ENCODE measurements at places on chromosomes 1 and 21.

DNA sequence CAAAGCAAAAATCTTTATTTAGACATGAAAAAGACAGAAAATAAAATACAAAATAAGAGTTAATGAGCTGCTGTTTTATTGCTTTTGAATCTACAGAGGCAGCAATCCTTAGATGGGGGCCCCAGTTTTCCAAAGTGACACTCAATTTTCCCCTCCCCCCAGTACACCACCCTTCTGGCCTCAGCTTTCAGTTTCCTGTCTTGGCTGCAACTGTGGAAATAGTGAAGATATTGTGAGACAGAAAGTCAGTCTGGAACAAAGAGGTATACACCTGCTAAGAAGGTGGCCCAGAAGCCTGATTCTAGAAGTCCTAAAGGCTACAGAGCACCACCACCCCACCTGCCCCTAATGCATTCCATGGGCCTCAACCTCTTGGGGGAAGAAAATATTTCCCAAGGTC is 1.1 kb upstream of the MTMR11 start:
- DNase-seq = peak; percentile 24

DNA sequence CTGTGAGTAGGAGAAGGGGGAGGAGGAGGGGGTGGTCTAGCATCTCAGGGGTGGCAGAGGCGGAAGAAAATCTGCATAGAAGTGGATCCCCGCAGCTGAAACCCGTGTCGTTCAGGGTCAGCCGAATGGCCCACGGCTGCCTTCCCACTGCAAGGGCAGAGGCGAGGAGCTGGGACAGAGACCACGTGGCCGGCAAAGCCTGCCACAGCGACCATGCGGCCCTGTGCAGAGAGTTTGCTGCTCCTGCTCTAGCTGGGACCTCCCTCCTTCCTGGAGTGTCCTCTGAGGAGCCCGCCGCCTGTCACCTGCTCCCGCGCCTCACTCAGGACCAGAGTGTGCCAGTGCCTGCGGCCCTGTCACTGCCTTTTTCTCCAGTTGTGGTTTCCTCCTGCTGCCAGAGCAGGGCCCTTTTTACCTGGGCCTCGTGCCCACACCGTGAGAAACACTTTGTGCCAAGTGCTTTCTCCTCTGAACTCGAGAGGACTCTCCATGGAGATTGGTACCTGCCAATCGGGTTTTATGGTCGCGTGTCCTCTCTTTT is 5.4 kb upstream of the TRPM2 start:
- no peak for DNase-seq

- DNase-seq = no peak
Observed at GRCh38 chr1:83698644-83699043, 300.3 kb downstream of the TTLL7 start.

DNA sequence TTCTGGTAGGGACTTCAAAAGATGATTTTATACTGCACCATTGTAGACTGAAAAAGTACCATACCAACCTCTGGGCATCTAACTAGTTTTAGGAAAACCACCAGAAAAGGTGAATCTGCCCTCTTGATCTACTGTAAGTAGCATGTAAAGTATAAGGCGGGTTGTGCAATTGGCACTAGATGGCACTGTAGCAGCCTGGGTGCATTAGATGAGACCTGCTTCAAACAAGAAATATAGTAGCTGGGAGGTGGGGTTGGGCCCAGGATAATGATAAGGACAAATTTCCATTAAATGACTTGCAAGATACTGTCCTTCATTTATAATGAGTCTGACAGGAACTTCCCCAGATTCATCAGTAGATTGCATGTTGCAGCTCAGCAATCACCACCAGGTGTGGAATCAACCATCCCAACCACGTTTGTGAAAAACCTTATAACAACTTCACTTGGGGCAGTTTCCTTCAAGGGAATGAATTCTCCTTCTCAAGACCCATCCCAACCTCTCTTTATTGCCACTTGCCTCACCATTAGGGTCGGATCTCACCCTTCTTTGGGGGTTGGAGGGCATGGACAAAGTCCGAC is 37.3 kb upstream of the IL10 start:
- no peak for DNase-seq

DNA sequence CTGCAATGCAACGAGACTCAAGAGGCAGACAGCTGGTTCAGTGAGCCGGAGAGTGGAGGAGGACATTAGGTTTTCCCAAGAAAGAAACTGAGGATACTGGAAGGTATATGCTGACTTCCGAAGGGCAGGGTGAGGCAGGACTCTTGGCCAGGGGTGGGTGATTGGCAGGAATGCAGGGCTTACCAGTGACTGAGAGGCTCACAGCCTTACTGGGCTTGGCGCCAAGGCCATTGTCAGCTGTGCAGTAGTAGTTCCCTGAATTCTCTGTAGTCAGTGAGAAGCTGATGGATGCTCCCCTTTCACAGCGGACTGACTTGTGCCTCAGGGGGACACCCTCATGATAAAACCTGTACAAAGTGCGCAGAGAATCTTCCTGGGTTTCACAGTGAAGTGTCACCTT is 9.6 kb downstream of the FCRL5 start:
- DNase-seq = no peak

- peak; percentile 29 for DNase-seq
Observed at GRCh38 chr1:147598621-147599361, 57.5 kb downstream of the BCL9 start.

DNA sequence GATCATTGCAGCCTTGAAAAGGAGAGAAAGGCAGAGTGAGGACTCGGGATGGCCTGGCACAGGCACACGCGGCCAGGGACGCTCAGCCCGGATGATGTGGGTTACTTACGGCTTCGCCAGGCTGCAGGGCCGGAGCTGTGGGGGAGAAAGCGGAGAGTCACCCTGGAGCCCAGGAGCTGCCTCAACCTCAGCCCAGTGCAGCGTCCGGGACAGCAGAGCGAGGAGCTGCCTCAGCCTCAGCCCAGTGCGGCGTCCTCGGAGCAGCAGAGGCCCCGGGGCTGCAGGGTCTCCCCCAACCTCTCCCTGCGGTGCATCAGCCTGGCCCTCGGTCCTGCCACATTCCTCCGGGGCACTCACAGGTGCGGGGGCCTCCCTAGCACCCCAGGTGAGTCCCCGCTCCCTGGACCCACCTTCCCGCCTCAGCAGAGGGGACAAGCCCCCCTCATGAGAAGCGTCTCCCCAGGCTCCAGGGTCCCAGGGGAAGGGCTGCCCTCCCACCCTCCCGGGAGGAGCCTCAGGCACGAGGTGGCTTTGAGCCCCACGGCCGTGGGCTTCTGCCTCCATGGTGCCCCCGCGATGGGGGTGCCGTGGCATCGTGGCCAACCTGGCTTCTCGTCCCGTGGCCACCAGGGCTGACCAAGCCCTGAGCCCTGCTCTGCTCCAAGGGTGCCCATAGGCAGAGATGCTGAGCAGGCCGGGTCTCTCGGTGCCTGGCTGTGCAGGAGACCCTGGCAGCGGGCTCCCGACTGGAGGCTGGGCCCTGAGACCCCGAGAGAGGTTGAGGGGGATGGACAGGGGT is 10.5 kb upstream of the RNF223 start:
- DNase-seq = no peak

DNA sequence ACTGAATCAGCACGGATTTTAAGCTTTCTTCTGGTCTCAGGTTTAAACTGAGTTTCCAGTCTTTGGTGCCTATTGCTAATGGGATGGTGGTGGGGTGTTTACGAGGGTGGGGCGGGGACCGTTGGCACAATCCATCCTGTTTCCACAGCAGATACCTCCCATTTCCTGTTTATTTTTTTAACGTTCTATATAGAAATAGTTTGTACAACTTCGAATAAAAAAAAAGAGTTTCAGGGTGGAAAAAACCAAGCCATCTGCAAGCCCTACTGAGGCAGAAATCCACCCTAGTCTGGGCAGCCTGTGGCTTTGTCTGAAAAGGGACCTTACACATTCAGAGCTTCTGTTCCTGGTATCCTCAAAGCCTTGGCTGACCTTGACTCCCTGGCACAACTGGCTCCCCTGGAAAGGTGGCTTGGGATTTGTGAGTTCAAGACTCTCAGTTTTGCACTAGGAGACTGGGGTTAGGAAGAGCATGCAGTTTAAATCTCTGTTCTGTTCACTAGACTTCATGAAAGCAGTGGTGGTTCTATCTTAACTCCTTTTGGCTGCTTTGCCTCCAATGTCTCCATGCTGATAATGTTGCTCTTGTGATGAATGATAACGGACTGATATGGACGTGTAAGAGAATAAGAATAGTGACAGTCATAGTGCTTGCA is 46.7 kb downstream of the VANGL2 start:
- peak; percentile 5 for DNase-seq

DNA sequence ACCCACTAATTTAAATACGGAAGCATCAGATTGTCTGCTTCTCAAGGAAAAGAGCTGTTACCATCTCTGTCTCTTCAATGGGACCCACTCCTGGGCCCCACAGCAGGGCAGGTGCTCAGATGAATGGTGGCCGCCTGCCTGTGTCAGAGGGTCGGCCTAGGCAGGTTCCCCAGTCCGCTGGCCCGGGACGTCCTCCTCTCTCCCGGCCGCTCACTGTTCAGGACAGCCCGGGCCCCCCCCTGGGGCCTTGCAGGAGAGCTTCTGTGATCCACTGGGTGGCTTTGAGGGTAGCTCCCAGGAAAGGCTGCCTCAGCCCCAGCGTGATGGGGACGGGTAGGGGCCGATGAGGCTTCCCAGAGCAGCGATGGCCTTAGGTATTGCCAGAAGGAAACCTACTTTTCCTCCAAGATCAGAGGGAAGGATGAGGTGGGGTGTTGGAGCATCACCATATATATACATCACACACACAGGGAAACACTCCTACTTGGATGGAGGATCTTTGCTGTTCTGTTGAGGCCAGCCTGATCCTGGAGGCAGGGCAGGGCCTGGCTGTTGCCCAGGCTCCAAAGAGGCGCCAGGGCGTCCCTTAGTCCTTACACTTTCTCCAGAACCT is 231.3 kb downstream of the SDCCAG8 start:
- DNase-seq = no peak

- DNase-seq = no peak
Observed at GRCh38 chr1:57468641-57469523, 45.0 kb upstream of the DAB1 start.

GRCh38 chr1:240287722-240288121 is 196.0 kb downstream of the FMN2 start:
- no peak for DNase-seq

GRCh38 chr21:20253261-20253660 is 744.9 kb upstream of the NCAM2 start:
- DNase-seq = no peak

DNA sequence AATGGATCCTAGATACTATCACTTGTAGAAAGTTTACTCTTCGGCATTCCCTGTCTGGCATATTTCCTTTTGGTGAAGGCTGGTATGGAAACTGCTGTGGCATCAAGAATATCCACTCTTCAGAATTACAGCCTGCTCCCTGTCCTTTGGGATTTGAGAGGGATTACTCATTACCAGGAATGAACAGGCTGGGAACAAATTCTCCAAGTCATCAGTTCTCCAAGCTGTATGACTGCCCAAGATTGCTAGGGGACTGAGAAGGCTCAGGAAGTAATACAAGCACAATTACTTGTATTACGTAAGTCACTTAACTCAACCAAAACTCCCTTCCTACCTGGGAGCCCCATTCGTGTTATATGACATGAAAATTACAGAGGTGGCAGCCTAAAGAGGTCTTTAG is 49.6 kb downstream of the CD58 start:
- no peak for DNase-seq
